ENCODE measurements at places on chromosomes 6 and 20. TPM values are rescaled to one million over a fixed set of nuclear protein-coding genes. Genes with fewer than 3 reads are reported as not detected.

- no peak for DNase-seq
These were observed 234.9 kb upstream of the PLN start for GRCh38 chr6:118313208-118313607.

RBBP8NL gene
- total RNA-seq, result not detected

DNA sequence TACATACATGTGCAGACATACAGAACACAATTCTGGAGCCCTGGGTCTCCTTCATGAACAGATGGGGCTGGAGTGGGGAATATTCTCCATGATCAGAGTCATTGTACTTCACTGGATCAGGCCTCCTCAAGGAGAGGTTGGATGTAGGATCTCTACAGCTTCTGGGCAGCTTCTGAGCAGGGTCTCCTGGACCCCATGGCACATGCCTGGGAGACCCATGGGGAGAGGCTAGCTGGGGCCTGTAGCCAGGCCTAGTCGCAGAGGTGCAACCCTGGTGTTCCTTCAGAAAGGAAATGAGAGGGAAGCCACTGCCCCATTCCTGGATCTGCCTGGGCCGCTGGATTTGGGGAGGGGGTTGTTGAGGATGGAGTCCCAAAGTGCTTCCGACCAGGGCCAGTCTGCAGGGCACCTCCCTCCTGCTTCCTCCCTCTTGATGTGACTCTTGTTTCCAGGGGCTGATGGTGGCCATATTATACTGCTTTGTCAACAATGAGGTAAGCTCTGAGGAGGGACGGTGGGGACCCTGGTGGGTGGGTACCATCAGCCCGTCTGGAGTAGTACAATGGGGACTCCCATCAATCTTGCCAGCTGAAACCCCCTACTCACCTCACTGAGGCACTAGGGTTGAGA lies 31.8 kb downstream of the GLP1R start:
- no peak for DNase-seq

HMGCLL1 gene
- not detected for total RNA-seq

- DNase-seq, result no peak
These were observed 27.4 kb upstream of the VAPB start for GRCh38 chr20:58361481-58362205.

DNA sequence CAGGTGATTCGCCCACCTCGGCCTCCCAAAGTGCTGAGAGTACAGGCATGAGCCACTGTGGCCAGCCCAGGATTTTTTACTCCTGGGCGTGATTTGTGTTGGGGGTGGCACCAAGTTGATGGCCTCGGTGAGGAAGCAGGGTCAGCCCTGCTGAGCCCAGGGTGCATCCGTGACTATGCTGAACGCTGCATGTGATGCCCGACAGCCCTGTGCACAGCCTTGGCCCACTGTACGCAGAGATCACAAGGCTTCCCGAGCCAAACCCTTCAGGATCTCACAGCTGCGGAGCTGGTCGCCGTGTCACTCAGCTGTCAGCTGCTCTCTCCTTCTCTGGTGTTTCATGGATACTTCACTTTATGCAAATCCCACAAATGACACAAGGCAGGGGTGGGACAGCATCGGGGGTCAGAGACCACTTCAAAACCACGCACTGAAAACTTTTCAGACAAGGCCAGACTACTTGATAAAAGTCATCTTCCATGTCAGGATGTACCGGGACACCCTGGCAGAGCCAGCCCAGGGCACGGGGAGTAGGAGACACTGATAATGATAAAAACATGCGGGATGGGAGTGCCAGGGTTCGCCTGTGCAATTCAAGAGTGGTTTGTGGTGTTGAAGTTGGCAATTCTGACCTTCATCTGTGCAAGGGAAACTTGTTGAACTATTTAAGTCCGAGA lies 31.2 kb upstream of the RPS6KA2 start:
- no peak for DNase-seq

All from activated CD4-positive, alpha-beta memory T cell treated with anti-CD3 and anti-CD28 coated beads for 36 hours (primary cell).